ENCODE measurements at places on chromosomes 6 and 20.

DNA sequence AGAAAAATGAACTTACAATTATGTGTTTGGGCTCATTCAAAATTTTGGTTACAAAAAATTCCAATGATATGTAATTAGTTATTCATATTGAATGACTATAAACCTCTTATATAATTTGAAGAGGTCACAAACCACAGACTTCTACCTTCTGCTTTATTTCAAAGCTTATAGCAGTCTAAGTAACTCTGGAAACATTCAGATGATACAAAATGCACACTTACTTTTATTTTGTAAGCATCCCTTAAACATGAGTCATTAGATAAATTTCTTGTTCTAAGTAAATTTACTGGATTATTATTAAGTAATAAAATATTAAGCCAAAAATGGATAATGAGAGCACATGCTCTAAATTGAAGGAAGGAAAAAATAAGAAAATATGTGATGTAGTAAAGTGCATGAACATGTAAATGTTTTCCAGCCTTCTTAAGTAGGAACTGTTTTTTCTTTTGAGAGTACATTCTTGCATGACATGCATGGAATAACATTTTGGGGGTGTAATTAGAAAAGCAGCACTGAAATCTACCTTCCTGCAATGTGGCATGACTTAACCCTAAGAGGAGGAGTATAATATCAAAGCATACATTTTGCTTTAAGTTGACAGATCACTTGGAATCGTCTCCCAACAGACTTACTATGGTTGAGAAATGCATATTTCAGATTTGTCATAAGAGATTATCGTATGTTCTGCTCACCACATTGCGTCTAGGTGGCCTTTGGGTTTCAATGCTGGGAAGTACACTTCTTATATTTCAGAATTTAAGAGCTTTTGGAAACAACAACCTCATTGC lies 372.7 kb upstream of the HSF2 start:
- no peak for DNase-seq

DNA sequence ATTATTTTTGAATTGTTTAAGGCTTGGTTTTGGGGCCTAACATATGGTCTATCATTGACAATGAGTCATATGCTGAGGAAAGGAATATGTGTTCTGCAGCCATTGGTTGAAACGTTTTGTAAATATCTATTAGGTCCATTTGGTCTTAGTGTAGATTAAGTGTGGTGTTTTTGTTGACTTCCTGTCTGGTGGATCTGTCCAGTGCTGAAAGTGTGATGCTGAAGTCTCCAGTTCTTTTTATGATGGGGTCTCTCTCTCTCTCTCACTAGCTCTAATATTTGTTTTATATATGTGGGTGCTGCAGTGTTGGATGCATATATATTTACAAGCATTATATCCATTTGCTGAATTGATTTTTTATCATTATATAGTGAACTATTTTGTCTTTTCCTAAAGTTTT lies 727.2 kb downstream of the KHDRBS2 start:
- DNase-seq: no peak

- no peak for DNase-seq
Measured at GRCh38 chr6:29864037-29864810, 36.6 kb downstream of the HLA-G start.

DNA sequence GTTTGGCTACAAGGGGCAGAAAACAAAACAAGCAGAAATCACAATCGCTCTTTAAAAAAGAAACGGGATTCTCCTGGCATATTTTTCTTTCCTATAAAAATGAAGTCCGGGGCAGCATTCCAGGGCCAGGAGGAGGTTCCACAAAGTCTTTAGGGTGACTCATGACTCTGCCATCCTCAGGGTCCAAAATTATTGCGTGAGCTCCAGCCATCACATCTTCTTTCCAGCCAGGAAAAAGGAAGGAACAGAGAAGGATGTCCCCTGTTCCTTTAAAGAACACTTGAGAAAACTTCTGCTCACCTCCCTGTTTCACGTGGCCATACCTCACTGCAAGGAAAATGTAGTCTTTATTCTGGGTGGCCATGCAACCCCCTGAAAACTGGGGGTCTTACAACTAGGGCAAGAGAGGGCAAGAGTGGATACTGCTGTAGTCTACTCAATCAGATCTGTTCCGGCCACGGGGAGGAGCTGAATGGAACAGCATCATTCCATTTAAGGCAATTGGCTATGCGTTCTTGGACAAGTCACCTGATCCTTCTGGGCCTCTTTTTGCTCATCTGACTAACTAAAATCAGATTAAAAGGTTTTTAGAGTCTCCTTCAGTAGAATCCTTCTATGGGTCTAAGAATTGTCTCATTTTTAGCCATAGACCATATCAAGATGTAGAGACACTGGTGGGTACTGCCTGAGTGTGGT lies 49.4 kb downstream of the CTCFL start:
- DNase-seq: no peak

GRCh38 chr6:169793408-169793807 lies 42.0 kb downstream of the ERMARD start:
- no peak for DNase-seq

DNA sequence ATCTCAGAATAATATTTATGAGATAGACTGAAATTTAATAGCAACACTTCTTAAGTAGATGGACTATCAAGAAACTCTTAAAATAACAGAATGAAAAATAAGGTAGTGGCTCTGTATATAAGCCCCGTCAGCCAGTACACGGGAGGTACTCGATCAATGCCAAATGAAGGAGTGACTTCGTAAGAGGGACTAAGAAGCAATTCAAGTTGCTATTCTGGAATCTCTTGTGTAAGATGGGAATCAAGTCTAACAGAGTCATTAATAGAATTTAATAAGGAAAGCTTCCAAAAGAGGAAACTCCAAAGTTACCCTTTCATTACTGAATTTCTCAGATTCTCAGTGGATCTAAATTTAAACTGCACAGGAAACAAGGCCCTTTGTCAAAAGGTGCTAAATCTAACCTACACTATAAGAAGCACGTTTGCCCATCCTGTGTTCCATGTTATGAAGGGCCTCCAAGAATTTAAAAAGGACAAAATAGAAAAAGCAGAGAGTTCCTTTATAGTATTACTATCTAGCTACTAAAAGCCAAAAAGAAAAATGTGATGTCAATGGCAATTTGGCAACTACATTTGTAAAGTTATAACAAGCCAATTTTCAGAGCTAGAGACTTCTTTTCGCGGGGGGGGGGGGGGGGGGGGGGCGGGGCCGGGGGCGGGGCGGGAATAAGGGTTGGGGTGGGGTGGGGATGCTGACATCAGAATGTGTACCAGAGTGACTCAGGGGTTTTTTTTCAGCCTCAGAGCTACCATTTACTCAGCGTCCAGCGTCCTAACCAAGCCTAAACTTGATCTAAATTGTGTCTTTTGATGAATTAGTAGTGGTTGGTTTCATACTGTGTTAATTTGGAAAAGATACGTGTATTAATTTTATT lies 200.6 kb downstream of the GMPR start:
- no peak for DNase-seq

GRCh38 chr6:2733736-2734480 lies 16.8 kb downstream of the MYLK4 start:
- no peak for DNase-seq

DNA sequence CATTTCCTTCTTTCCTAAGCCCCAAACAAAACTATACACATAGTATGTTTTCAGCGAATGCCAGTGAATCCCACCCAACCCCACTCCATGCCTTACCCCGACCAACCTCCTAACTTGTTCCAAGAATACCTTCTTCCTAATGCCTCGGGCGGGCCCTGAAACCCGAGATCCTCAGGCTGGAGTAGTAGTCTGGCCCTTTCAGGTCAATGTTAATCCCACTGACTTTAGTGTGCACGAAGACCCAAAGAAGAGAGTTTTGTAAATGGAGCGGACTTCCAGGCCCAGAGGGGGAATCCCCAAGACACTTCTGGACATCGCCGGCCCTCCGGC lies 394 bp downstream of the YIPF3 start:
- no peak for DNase-seq

- no peak for DNase-seq
Measured at GRCh38 chr6:154538640-154539191, 28.2 kb upstream of the CNKSR3 start.

DNA sequence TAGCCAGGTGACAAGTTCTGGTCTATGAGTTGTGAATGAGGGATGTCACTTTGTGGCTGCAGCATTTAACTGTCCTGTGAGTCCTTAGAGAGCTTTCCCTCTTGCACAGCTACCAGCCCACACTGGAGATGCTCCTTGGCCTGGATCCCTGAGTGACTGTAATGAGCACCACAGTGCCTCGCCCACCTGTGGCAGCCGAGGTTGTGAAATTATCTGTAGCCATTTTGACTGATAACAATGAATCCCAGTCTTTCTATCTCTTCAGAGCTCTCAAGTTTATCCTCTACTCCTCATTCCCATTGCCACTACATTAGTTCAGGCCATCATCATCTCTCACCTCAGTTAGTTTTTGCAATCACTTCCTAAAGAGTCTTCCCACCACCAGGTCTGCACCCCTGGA lies 41.3 kb upstream of the BEND3 start:
- DNase-seq: no peak

- DNase-seq: no peak
Measured at GRCh38 chr6:53280207-53280606, 68.5 kb downstream of the ELOVL5 start.

- no peak for DNase-seq
Measured at GRCh38 chr20:49866051-49866450, 49.3 kb downstream of the SPATA2 start.

DNA sequence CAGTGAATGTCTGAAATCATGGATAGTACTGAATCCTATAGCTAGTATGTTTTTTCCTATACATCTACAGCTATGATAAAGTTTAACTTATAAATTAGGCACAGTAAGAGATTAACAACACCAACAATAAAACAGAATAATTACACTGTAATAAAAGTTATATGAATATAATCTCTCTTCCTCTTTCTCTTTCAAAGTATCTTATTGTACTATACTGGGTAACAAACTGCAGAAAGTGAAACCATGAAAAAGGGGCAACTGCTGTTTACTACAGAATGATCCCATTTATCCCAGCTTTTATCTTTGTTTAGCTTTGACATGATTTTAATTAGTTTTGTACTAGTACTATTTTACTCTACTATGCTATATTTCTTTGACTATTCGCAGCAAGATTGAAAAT lies 25.8 kb downstream of the ESF1 start:
- no peak for DNase-seq

- no peak for DNase-seq
Measured at GRCh38 chr6:119065382-119065781, 13.1 kb downstream of the FAM184A start.

GRCh38 chr6:33116841-33117711 lies 41.3 kb downstream of the HLA-DPB1 start:
- DNase-seq: no peak

- DNase-seq: no peak
Measured at GRCh38 chr6:118892355-118892991, 1.5 kb upstream of the ASF1A start.

GRCh38 chr6:167121335-167121841 lies 1.5 kb upstream of the CCR6 start:
- no peak for DNase-seq

DNA sequence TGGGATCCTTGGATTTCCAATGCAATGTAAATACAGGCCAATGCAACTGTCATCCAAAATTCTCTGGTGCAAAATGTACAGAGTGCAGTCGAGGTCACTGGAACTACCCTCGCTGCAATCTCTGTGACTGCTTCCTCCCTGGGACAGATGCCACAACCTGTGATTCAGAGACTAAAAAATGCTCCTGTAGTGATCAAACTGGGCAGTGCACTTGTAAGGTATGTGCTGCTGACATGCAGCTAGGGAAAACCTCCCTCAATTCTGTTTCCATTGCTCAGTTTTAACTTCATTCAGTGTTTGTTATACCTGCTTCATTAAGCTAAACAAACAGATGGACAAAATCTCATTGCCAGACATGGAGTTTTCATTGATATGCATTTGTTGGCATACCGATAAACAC lies 397.1 kb downstream of the ARHGAP18 start:
- no peak for DNase-seq

- DNase-seq: no peak
Measured at GRCh38 chr6:1662534-1662933, 52.8 kb downstream of the FOXC1 start.

- no peak for DNase-seq
Measured at GRCh38 chr6:33313105-33313708, 671 bp downstream of the TAPBP start.

- no peak for DNase-seq
Measured at GRCh38 chr6:82603871-82604270, 240.3 kb downstream of the TPBG start.

DNA sequence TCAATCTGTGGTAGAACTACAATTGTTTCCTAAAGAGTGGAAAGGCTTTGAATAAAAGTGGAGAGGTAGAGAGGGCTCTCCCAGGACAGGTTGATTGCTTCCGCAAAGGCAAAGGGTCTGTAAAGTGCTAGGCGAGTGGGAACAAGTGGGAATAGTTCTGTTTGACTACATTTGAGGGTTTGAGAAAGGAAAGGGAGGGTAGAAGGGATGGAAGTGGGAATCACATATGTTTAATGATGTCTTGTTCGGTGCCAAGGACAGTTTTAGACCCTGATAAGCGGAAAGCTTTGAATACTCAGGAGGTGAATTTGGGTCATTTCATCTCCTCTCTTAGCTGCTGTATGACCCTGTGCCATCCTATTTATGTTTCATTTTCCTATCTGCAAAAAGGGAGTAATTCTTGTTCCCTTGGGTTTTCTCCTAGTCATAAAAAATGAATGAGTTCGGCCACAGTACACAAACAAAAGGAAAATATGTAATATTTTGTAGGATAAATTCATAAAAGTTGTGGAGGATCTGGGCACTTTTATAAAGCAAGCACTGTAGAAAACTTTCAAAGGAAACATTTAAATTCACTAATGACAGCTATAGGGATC lies 1.7 kb upstream of the PIM1 start:
- DNase-seq: no peak

- DNase-seq: peak; percentile 14
Measured at GRCh38 chr20:41135187-41135887, 2.0 kb upstream of the PLCG1 start.

DNA sequence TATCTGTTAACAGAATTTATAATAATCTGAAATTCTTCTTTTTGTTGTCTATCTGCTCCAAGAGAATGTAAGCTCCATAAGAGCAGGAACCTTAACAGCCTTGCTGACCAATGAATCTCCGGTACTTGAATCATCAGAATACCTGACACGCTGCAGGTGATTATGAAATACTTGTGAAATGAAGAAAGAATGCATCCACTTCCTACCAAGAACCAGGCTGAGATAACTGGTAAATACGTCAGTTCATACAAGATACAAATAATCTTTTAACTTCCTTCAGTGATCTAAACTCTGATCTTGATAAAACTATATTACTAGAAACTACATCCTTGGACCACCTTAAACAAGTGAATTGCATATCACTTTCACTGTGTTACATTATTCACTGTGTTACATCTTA lies 116.2 kb downstream of the MAP3K5 start:
- DNase-seq: no peak
